ENCODE measurements at places on chromosomes 6 and 20. TPM values are rescaled to one million over a fixed set of nuclear protein-coding genes. Genes with fewer than 3 reads are reported as not detected.

DNA sequence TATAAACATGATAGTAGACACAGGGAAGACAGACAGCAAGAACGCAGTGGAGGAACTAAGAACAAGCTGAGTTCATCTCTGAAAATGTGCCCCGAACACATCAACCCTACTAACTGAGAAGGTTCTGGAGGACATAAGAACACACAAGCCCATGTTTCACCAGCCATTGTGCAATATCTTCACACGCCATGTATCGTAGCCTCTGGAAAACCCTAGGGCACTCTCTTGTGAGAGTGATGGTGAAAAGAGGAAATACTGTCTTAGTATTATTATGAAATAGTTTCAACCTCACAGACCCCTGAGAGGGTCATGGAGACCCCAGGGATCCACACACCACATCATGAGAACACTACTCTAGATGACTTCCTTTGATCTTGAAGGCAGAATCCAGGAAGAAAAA lies 26.1 kb upstream of the FOXF2 start:
- DNase-seq = no peak

DNA sequence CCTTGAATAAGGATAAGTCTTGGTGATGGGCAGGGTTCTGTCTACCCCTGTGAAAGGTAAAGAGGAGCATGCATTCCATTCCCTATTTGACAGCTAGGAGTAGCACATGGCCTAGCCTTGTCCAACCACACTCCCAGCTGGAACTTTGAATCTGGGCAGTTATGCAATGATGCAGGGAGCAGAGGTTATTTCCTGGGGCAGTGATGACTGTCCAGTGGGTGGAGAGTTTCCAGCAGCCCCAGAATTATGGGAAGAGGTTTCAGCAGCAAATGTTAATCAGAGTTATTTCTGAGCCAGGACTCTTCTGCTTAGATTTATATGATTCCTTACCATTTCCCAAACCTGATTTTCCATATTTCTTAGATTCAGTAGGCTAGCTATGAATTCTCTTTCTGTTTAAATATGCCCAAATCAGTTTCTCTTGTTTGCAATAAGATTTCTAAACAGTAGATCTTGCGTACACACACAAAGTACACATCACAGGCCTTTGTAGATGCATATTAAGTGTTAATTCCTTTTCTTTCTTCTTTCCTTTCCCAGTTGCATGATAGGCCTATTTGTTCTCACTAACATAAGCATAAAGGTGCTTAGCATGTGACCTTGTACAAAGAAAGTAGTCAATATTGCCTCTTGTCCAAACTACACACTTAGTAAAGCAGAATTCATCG lies 17.3 kb upstream of the TXLNB start:
- DNase-seq = peak; percentile 70

GRCh38 chr20:62990306-62990825 lies 16.4 kb downstream of the BHLHE23 start:
- DNase-seq = no peak

DNA sequence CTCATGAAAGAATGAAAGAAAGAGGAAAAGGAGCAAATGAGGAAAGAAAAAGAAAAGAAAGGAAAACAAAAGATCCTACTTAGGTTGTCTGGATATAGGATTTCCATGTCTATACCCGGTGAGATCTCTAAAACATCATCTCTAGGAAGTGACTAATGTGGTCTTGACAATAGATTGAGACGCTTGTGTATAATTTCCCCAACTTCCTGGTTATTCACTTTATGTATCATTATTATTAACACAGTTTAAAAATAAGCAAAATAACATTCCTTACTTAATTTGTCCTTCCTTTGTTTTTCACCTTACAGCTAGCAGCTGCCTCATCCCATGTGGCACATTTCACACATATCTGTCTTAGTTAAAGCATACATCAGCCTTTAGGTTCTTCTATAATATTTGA lies 27.0 kb downstream of the LAMA4 start:
- DNase-seq = no peak

DNA sequence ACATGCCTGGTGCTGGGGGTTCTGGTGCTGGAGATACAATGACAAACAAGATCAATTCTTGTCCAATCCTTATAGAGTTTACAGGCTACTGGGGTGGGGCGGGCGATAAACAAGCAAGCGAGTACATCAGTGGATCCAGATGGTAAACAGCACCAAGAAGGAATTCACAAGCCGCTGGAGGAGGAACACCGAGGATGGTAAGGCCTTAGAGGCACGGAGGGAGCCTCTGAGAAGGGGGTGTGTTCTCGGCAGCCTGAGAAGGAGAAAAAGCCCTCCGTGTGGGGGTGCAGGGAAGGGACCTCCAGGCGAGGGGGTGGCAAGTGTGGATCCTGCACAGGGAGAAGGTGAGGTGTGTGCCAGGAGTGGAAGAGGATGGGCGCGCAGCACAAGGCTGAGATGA lies 276.5 kb upstream of the FOXQ1 start:
- DNase-seq = no peak

- no peak for DNase-seq
These were observed 22.4 kb downstream of the SDCBP2 start for GRCh38 chr20:1306316-1307135.

GRCh38 chr20:1800777-1801176 lies 94.4 kb upstream of the SIRPA start:
- no peak for DNase-seq

DNA sequence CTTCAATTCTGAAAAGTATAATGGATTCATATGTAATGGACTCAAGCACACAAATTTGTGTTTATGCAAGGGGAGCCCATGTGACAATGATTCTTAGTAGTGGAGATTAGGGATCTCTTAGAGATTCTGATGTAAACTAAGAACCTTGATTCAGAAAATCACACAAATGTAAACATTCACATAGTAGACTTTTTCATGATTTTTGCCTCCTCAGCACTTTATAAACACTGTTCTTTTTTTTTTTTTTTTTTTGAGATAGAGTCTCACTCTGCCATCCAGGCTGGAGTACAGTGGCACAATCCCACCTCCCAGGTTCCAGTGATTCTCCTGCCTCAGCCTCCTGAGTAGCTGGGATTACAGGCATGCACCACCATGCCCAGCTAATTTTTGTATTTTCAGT lies 170.1 kb upstream of the PLCB4 start:
- DNase-seq = no peak

DNA sequence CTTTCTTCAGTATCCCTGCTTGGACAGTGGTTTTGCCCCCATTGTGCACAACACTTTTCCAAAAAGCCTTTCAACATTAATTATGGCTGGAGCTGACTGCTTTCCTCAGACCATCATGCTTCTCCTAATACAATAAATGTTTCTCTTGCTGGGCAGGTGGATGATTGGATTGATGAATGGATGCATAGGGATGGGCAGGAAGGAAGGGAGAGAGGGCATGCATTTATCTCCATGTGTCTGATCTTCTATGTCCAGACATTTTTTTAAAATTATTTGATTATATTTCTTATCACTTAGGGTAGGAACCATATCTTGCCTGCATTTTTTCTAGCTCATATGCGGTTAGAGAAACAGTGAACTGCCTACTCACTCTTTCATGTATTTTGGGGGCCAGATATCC lies 218.5 kb downstream of the PRL start:
- no peak for DNase-seq

GRCh38 chr20:10730629-10731183 lies 56.9 kb upstream of the JAG1 start:
- no peak for DNase-seq

DNA sequence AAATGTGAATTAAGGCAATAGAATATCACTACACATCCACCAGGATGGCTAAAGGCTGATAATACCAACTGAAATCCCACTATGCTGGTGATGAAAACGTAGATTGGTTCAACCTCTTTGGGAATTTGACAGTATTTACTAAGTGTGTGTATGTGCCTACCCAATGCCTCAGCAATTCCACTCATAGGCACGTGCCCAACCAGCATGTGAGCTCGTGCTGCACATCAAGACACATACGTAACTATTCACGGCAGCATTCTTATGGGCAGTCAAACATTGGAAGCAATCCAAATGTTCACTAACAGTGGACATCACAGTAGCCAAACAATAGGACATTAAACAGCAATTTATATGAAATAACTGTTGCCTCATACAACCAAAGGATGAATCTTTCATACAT lies 15.7 kb upstream of the AFDN start:
- DNase-seq = no peak

DNA sequence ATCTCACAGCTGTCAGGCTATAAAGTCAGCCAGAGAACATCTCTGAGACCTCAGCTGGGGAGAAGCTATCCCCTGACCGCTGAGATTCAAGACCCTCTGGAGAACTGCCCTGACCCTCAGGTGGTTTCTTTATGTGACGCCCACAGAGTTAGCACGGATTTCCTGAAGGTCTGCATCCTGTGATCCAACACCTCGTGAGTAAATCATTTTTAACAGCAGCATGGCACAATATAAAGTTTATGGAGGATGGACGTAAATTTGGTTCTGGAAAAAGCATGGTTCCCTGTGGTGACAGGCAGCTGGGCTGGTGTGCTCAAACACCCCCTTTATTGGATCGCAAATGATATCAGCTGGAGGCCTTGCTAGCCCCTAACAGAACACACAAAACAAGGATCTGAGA lies 25.3 kb upstream of the TRAF3IP2 start:
- DNase-seq = no peak

DNA sequence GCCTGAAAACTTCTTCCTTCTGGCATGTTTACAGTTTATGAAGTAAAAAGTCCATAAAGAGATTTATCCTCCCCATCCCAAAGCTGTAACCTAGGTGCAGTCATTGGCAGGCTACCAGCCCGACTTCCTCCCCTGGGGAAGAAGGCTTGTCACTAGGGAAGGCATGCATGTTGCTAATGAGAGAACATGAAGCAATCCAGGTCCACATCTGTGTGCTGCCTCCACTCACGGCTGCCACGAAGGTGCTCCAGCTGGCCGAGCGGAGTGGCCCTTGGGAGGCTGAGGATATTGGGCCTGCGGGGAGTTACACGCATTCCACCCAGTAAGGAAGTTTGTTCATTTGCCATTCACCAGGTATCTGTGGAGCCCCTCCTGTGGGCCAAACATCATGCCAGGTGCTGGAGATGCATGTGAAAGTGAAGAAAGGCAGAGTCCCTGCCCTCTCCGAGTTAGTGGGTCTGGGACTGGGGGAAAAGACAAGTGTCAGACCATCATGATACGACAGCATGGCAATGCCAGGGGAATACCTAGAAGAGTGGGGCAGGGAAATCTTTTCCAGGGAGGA lies 257.0 kb downstream of the NRN1 start:
- no peak for DNase-seq

GRCh38 chr6:11876934-11877433 lies 98.4 kb upstream of the ADTRP start:
- DNase-seq = no peak

- no peak for DNase-seq
These were observed 247.9 kb downstream of the CDH4 start for GRCh38 chr20:61499859-61500554.

GRCh38 chr20:9442858-9443257 lies 71.5 kb upstream of the LAMP5 start:
- DNase-seq = no peak

- no peak for DNase-seq
These were observed 17.3 kb downstream of the NCOA7 start for GRCh38 chr6:125808060-125808459.

DNA sequence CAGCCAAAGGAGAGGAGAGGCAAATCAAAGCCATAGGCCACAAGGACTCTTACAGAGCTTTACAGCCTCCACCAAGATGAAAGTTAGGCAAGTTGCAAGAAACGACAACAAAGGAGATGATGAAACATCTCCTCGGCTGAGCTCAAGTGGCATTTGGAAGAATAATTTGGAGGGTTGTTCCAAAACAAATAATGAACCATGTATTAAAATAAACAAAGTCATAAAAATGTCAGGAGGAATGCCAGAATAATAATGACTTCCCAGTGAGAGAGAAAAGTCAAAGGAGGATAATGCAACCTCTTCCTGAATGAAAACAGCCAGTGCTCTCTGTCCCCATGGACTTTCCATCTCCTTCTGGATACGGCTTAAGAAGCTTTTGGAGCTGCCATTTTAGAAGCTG lies 371.4 kb upstream of the ID4 start:
- no peak for DNase-seq

- DNase-seq = no peak
These were observed 11.4 kb upstream of the IFNGR1 start for GRCh38 chr6:137230547-137230946.

DNA sequence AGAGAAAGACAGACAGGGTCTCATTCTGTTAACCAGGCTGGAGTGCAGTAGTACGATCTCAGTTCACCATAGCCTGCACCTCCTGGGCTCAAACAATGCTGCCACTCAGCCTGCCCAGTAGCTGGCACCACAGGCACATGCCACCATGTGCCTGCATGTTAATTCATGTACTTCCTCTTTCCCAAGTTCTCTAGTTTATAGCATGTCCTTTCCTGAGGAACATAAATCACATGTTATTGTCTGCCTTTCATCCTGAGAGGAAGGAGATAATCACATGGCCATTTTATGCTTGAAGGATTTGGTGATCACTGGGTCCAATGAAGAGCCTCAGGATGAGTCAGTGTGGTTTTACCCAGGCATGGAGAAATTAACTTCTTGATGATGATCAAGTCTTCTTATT lies 47.9 kb downstream of the COL11A2 start:
- no peak for DNase-seq

- DNase-seq = no peak
These were observed 93.0 kb downstream of the ADTRP start for GRCh38 chr6:11685481-11686093.

TNNC2 gene
- total RNA-seq = not detected

OPN5 gene
- total RNA-seq = not detected

STX7 gene
- total RNA-seq = 31.4 TPM

KHDC1L gene
- total RNA-seq = not detected

SPATA25 gene
- total RNA-seq = 15.8 TPM

ANKRD66 gene
- not detected for total RNA-seq

FILIP1 gene
- 4.1 TPM for total RNA-seq

RSPH9 gene
- total RNA-seq = not detected

SYTL3 gene
- total RNA-seq = 11.7 TPM

CD109 gene
- 2.7 TPM for total RNA-seq

OPRM1 gene
- not detected for total RNA-seq

DLK2 gene
- total RNA-seq = not detected

C6orf132 gene
- 94.6 TPM for total RNA-seq

DEFB127 gene
- not detected for total RNA-seq

SLC22A7 gene
- 0.80 TPM for total RNA-seq

PTK7 gene
- total RNA-seq = 20.0 TPM

MEP1A gene
- 2,426 TPM for total RNA-seq

SPEF1 gene
- not detected for total RNA-seq

Data from Peyer's patch (tissue), 4 donors.